Astrocyte of the spinal cord (primary cell): ENCODE measurements at places on chromosomes 5 and 9.

GRCh38 chr5:31362931-31363568, 168.8 kb downstream of the DROSHA start:
- DNase-seq, result no peak

DNA sequence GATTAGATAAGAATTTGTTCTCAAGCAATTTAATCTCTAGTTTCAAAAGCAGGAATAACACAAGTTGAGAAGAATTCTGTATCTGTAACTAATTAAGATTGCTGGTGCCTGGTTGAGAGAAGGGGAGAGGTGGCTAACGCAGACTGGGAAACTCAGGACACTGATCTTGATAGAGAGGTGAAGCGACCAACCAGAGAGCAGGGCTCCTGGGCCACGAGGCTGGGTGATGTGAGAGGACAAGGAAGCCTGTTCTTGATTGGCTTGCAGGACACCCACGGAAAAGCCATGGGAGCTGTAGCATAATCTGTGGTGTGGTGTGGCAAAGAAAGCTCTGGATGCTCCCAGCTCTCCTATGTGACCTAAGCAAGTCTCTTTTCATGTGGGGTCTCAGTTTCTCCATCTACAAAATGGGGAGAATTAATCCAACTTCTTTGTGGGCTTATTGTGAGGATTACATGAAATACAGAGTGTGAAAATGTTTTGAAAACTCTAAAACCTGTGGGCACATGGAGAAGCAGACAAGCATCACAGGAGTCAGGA, 594.1 kb upstream of the BRINP1 start:
- DNase-seq, result peak; percentile 65

DNA sequence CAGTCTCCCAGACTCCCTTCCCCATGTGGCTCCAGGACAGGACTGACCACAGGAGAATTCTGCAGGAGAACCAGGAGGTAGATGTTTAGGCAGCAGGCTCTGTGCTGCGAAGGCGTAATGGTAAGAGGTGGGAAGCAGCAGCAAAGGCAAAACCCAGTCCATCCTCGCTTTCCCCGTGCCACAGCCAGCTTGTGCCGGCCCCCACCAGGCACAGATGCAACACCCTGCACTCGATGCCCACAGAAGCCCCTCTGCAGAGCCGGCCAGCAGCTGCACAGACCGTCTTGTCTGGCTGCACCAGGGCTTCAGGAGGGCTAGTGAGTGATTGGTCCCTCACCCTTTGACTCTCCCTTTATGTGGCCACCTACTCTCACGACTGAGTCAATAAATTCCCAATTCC, 28.0 kb downstream of the ANKS6 start:
- DNase-seq, result no peak

DNA sequence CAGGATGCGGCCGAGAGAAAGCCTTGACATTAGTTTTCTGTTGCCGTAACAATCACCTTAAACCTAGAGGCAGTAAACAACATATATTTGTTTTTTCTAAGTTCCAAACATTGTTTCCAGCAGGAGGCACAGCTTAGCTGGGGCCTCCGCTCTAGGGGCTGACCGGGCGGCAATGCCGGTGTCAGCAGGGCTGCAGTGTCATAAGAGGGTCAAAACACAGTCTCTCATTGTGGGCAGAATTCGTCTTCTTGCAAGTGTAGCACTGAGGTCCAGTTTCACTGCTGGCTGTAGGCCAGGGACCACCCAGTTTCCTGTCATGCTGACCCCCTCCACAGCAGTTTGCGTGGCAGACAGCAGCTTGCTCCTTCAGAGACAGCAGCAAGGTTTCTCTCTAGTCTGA, 186.2 kb downstream of the PJA2 start:
- no peak for DNase-seq

GRCh38 chr5:135324897-135325650, 74.0 kb downstream of the MACROH2A1 start:
- no peak for DNase-seq

DNA sequence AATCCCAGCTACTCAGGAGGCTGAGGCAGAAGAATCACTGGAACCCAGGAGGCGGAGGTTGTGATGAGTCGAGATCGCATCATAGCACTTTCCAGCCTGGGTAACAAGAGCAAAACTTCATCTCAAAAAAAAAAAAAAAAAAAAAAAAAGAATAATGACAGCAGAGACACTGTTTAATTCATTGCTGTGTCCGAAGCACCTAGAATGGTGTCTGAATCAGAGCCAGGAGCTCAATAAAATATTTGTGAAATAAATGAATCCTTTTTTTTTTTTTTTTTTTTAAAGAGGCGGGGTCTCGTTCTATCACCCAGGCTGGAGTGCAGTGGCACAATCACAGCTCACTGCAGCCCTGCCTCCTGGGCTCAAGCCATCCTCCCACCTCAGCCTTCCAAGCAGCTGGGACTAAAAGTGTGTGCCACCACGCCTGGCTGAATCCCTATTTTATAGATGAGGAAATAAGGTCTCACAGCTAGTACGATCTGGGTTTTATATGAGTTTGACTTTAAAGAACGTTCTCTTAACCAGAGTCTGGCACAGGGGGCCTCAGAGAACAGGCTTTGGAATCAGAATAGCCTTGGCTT, 47.8 kb downstream of the THOC3 start:
- DNase-seq, result peak; percentile 41

DNA sequence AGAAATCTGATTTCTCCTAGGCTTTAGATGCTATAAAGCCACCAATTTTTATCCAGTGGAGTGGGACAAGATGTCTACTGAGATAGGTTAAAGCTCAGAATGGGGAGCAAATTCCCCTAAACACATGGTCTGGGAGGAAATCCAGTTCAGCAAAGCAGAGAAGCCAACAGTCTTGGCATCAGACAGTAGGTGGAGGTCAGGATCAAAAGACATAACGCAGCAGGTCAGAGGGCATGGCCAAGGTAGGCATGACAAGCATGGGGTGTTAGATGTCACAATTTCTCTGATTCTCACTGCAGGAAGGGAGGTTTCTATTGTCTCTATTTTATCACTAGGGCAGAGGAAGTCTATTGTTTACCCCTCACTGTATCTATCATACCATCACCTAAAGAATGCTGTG, 288.2 kb downstream of the ACTL7B start:
- DNase-seq, result no peak

DNA sequence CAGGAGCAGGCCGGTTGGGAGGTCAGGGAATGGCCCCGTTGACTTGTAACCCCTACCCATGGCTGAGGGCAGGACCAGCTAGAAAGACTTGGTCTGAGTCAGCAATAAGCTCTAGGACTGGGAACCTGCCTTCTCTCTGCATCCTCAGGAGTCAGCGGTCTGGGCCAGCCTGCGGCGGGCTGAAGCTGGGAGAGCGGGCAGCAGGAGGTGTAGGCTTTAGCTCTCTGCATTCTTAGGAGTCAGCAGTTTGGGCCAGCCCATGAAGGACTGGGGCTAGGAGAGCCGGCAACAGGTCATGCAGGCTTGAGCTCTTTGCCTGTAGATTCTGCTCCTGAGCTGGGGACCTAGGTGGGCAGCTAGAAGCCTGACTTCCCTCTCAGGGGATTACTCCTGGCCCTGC, 6.4 kb upstream of the SMIM32 start:
- DNase-seq, result no peak

GRCh38 chr9:129422032-129422842, 198.7 kb downstream of the C9orf50 start:
- DNase-seq, result no peak

DNA sequence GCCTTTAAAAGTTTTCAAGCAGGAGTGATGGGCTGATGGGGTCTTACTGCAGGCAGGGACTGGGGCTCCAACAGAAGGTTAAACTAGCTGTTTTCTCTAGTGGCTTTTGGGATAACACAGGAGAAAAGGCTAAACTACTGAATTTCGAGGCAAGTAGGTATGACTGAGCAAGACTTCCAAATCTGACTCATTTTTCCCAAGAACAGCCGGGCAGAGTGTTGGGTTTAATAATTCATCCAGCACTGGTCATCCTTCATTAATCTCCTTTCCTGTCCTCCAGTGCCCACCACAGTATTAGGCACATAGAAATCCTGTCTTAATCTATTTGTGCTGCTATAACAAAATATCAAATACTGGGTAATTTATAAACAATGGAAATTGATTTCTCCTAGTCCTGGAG, 20.5 kb downstream of the MSX2 start:
- DNase-seq, result no peak

- no peak for DNase-seq
Observed at GRCh38 chr5:7181841-7182240, 214.1 kb upstream of the ADCY2 start.

- DNase-seq, result no peak
Observed at GRCh38 chr9:117488659-117489058, 73.8 kb upstream of the ASTN2 start.
